ENCODE measurements at places on chromosomes 2 and 18.

GRCh38 chr2:97724946-97725688 is 11.7 kb downstream of the ZAP70 start:
- no peak for DNase-seq

GRCh38 chr18:49250816-49251388 is 209.5 kb downstream of the DYM start:
- no peak for DNase-seq

DNA sequence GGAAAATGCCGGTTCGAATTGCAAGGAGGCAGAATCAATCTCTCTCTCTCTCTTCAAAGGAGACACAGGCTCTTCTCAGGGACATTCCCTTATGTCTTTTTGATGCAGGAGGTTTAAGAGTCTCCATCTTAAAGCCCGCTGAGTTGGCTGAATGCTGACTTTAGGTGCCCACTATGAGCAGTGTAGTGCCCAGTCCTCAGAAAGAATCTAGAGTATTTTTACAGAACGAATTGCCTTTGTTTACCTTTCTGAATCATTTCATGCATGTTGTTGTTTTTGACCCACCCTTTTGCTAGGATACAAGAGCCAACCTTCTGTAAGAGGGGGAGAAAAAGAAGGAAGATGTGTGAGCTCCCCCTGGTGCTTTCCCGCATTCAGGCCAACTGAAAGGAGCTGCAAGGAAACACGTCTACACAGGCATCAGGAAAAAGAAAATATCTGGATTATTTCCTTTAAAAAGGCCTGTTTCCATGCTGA is 193.5 kb upstream of the TCF4 start:
- DNase-seq: no peak

GRCh38 chr2:44965684-44966083 is 24.2 kb downstream of the SIX3 start:
- DNase-seq: no peak

DNA sequence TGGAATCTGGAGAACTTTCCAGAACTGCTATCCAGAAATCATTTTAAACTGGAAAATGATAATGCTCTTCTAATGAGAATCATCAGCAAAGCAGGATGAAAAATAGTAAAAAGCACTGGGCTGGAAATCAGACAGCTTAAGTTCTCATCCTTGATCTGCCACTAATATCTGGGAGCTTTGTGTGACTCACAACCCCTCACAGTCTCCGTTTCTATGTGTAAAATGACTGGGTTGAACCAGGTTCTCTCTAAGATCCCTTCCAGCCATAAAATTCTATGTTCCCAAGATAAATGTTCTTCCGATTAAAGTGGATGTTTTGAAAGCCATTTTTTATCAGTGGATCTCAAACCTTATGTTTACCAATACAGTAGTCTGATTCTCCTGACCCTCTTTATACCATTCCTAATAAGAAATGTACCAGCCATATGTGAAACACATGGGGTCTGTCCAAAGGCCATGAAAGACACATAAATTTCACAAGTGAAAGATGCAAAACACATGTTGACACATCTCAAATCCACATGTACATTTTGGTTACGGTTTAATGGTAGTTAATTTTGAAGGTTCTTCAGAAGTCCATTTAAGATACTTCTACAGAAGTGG is 188.8 kb downstream of the EN1 start:
- no peak for DNase-seq

- DNase-seq: no peak
Observed at GRCh38 chr18:8713691-8714090, 8.3 kb downstream of the MTCL1 start.

- no peak for DNase-seq
Observed at GRCh38 chr2:215028231-215028630, 110.2 kb downstream of the ABCA12 start.

- DNase-seq: no peak
Observed at GRCh38 chr2:168611896-168612650, 156.0 kb downstream of the CERS6 start.

DNA sequence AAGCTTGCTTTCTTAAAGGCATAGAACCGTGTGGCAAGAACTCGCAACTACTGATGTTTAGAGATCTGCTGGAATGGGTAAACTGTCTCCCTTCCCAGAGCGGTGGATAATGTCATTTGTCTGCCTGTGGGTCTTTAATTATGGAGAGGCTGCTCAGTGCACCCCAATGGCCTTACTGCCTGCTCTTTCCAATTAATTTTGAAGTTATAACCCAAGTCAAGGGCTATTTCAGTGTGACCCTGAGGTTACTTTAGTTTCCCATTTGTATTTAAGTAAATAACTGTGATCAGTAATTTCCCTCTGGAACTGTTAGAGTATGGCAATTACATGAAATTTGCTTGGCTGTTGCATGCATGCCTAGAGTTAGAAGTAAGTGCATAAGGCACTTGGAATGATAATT is 48.9 kb upstream of the LYPD6 start:
- DNase-seq: no peak

DNA sequence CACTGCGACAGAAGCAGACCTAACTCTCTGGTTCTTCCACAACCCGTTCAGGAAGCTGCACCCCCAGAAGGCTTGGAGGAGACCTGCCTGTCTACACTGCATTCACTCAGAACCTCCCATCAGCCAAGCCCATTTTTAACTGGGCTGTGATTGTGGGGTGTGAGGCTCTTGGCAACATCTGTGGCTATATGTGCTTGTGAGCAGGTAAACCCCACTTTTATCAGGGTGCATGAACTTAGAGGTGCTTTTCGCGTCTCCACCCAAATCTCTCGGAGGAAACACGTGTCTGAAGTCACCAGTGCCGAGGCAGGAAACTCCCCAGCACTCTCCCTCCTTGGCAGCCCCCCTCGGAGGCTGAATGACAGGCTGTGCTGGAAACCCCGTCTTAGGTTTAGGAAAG is 158.2 kb upstream of the SALL3 start:
- DNase-seq: no peak

GRCh38 chr2:53460347-53460746 is 307.3 kb upstream of the CHAC2 start:
- peak; percentile 11 for DNase-seq

GRCh38 chr2:46520130-46520711 is 40.9 kb downstream of the TMEM247 start:
- DNase-seq: no peak

DNA sequence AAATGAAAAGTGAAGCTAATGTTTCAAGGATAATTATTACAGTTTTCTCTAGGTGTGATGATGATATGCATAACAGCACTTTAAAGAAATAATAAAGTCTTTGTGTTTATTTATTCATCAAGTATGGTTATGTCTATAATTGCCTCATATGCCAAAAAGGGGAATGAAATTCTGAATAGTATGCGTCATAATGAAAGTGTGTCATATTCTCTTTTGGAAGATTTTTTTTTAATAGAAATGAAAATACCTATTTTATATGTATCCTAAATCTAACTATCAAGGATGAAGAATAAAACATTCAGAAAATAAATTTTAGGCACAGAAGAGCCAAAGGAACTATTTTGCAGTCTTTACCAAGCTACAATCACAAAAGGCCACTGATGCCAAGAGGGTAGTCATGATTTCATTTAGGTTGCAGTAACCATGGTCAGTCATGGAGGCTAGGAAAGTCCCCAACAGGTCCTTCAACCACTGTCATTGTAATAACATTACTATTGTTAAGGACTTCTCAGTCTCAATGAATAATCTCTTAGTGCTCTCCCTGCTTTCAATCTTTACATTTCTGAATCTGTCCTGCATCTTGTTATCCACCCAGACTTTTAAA is 712.5 kb downstream of the DCDC2C start:
- no peak for DNase-seq

- no peak for DNase-seq
Observed at GRCh38 chr2:102967451-102967850, 205.6 kb downstream of the TMEM182 start.

DNA sequence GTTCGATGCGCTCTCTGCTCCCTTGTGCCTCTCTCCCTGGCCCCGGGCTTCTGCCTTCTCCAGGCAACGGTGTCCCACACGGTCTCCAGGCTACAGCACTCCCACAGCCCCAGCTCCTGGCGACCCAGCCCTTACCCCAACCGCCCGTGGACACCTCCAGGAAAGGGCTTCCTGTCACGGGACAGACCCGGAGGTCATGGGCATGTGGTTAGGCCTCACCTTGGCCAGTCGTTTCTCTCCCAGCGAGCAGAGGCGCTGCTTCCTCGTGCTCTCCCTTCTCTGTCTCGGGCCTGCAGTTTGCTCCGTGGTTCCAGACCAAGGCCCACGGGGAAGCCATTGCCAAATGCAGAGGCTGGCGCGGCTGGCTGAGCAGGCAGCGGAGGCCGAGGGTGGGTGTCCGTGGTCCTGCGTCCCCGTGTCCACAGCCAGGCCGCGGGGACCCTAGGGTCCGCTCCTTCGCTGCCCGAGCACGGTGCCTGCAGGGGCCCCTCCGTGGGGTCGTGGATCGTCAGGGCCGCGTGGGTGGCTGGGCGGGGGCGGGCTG is 61.0 kb upstream of the IL1RL1 start:
- DNase-seq: no peak

DNA sequence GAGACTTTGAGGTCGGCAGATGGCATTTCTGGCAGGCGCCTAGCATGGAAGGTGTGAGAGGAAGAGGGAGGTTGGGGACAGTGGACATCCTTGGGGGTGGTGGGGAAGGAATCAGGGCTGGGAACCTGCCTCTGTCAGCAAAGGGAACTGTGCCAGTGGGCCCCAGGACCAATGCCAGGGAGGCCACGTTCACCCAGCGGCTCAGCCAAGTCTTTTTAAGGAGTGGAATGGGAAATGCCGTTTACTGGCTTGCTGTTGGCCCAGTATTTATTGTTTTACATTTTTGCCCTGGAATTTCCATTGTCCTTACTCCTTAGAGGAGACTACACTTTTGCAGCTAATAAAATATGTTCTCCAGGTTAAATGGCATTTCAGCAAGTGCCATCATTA is 135.2 kb downstream of the MCFD2 start:
- no peak for DNase-seq

DNA sequence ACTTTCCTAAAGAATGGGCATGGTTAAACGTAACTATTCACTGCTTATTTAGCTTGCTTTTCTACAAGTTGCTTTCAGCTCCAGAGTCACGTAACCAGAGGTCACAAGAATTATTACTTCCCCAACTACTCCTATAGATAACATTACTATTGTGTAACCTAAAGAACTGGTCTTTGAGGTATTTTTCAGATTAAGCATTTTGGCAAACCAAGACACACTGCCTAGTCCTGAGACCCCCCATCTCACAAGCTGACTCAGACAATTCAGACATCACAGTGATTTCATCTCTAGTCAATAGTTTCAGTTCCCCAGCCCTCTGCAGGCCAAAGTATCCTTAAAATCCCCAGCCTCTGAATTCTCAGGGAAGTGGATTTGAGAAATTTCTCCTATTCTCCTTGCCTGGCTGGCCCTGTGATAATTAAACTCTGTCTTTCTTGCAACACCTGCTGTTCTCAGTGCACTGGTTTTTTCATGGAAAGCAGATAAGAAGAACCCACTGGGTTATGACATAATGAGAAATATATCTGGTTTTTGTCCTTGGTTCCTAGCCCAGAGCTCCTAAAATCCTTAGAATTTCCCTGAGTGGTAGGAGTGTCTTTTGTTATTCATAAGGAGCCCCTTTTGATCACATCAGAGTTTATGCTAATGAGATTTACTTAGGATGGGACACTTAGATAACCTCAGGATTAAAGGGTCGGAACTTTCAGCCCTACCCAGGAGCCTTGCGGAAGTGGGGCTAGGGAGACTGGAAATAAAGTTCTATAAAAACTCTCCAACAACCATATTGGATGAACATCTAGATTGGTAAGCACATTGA is 1310.8 kb upstream of the CHAC2 start:
- no peak for DNase-seq

DNA sequence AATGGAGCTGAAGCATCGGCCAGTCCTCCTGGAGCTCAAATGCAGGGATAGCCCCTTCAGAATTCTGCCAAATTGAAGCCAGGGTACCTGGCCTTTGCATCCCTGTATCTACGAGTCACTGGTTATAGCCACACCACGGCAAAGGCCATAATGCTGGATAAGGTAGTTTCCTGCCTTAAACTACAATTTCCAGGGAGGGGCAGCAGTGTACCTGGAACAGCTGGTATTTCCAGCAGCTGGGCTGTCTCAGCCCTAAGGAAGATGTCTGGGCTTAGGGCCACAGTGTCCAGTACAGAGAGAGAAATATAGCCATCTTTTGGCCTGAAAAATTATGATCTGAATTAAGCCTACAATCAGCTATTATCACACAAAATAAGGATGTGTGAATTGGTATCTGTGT is 180.3 kb downstream of the GCA start:
- DNase-seq: peak; percentile 11

DNA sequence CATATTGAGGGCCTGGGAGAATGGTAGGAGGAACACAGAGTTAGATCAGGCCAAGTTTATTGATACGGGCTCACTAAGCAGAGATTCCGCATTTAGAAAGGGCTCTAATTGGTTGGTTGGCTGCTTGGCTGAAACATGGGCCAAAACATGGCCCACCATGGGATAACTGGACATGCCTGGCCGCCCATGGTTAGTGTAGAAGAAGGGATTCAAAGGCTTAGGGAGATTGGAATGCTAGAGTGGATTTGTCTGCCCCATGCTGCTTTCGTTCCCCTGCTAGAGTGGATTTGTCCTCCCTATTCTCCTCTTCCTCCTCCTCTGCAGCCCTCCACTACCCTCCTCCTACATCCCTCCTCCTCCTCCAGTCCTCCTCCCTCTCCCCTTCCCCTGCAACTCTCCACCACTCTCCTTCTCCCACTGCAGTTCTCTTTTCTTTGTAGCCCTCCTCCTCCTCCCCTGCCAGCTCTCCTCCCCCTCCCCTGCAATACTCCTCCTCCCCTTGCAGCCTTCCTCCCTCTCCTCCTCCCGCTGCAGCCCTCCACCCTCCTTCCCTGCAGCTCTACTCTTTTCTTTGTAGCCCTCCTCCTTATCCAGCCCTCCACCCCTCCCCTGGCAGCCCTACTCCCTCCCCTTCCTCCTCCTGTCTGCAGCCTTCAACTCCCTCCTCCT is 17.2 kb downstream of the BOK start:
- DNase-seq: no peak

DNA sequence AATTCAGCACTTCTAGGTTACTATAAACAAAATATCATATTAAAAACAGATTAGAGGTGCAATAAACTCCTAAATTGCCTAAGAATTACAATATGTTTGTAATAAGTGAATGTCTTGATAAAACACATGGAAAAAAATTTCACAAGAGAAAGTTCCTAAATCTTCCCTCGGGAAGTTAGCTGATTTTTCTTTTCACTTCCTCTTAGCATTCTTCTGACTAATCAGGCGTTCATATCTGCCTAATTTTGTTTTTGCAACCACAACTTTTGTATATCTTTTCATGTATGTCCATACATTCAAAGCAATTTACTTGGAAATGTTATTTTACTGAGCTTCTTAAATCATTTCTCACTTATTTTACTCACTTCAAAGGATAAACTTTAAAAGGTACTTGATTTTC is 88.5 kb downstream of the RTTN start:
- DNase-seq: no peak

Measured in LNCaP clone FGC (cell line).